GM23338 (cell line): ENCODE measurements at places on chromosomes 16 and 17. TPM values are rescaled to one million over a fixed set of nuclear protein-coding genes. Genes with fewer than 3 reads are reported as not detected.

DNA sequence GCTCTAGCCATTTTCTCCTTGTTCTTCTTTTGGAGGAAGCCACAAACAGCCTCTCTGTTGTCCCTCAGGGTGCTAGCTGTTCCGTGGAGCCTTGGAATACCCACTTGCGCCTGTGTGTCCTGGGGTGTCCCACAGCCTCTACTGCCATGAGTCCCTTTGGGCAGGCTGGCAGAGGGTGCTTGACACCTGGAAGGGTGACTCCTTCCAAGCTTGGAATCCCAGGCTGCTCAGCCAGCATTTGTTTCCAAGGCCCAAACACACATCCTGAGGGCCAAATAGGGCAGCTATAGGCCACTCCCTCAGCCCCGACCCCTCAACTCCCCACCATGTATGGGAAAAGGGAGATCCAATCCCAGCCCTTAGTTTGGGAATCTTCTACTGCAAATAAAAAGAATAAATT is 14.9 kb downstream of the ZNHIT3 start:
- H3K4me1 ChIP-seq, result no peaks in the 10 kb centered on the region
- H3K27ac ChIP-seq, result no peak overlapping the region
- peaks cover 24% of the 10 kb centered on the region for H3K36me3 ChIP-seq
- H3K4me3 ChIP-seq, result no peak overlapping the region
- H3K27me3 ChIP-seq, result no peaks in the 10 kb centered on the region
- DNase-seq, result no peak

GRCh38 chr17:58539698-58540097 is 25.3 kb upstream of the MTMR4 start:
- no peaks in the 10 kb centered on the region for H3K36me3 ChIP-seq
- no peak overlapping the region for H3K4me3 ChIP-seq
- DNase-seq, result no peak
- H3K27ac ChIP-seq, result no peak overlapping the region
- H3K27me3 ChIP-seq, result no peaks in the 10 kb centered on the region

DNA sequence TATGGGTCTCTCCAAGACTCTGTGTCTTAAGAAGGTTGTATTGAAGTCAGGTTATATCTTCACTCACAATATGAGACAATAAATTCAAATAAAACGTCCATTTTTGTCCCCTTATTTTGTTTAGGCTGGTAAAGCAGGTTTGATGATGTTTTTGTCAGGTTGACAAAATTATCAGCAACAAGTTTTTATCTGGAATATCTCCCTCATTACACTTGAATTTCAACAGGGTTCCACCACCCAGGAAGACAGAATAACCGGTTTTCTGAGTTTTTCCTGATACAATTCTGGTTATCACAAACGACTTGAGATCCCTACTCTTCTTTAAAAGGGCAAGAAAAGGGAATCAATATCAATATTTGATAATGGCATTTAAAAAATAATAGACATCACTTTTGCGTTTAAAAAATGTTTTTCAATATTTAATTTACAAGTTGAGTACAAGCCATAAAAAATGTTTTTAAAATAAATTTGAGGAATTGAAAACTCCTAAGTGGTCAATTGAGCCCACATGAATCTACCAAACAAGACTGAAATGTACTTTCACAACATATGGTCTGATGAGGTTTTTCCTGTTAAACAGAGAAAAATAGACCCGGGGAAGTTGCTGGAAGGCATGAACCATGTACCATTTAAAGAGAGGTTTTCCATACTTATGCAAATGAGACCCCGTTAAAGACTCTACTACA is 1.4 kb upstream of the ATP6V0A1 start:
- no peak for DNase-seq
- H3K4me1 ChIP-seq, result peaks cover 29% of the 10 kb centered on the region
- no peak overlapping the region for H3K4me3 ChIP-seq
- no peak overlapping the region for H3K27ac ChIP-seq
- no peaks in the 10 kb centered on the region for H3K27me3 ChIP-seq

METTL23 gene
- 41.6 and 43.2 TPM in 2 replicates for total RNA-seq

MEOX1 gene
- total RNA-seq, result not detected in 2 replicates
